ENCODE measurements at places on chromosomes 3 and 15.

DNA sequence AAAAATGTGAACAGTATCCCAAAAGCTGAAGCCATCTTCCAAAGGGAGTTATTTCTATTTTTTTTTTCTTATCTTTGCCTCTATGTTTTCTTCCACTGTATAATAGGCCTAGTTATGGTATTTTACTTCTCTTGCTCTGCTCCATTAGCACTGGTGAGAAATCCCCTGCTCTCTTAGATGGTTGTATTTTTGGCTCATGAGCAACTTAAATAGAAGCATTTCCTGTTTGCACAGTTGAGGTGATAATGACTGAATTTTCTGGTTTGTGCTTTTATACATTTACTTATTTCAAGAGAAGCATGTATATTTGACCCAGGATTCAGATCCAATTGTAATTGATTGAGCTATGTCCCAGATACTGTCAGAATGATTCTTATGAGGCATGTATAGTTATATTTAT lies 61.6 kb upstream of the CD200R1L start:
- DNase-seq, result no peak

- DNase-seq, result no peak
Measured at GRCh38 chr3:185658943-185659342, 72.8 kb downstream of the SENP2 start.

- no peak for DNase-seq
Measured at GRCh38 chr3:31161889-31162288, 267.4 kb upstream of the GADL1 start.

- DNase-seq, result no peak
Measured at GRCh38 chr3:116198087-116198486, 247.2 kb downstream of the LSAMP start.
